HS-5 (cell line): ENCODE measurements at places on chromosomes 1 and 21.

- DNase-seq, result no peak
Measured at GRCh38 chr1:223010582-223011504, 132.2 kb downstream of the TLR5 start.

DNA sequence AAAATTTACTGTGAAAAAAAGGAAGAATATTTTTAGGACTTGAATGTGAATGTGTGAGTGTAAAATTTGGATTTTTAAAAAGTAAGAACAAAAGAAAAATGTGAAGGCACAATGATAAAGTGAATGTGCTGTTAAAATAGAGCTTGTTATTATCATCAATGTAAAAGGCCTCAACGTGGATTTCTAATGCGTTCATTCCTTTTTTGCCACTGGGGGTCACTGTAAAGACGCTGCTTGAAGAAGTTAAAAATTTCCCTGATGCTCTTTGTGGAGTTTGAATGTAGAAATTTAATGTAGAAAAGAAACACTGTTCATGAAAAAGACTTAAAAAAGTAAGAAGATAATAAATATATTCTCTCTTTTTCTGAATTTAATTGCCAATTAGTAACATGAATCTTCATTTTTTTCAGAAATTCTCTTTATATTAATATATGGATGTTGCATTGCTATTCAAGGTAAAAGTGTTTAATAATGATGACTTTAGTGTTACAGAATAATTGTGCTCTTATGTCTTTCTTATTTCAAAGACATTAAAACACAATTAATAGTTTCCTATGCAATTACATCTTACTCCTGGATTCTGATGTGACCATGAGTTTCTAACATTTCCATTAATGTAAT is 161.5 kb downstream of the DNM3 start:
- no peak for DNase-seq

- peak; percentile 24 for DNase-seq
Measured at GRCh38 chr21:32329776-32330175, 31.1 kb downstream of the MRAP start.

DNA sequence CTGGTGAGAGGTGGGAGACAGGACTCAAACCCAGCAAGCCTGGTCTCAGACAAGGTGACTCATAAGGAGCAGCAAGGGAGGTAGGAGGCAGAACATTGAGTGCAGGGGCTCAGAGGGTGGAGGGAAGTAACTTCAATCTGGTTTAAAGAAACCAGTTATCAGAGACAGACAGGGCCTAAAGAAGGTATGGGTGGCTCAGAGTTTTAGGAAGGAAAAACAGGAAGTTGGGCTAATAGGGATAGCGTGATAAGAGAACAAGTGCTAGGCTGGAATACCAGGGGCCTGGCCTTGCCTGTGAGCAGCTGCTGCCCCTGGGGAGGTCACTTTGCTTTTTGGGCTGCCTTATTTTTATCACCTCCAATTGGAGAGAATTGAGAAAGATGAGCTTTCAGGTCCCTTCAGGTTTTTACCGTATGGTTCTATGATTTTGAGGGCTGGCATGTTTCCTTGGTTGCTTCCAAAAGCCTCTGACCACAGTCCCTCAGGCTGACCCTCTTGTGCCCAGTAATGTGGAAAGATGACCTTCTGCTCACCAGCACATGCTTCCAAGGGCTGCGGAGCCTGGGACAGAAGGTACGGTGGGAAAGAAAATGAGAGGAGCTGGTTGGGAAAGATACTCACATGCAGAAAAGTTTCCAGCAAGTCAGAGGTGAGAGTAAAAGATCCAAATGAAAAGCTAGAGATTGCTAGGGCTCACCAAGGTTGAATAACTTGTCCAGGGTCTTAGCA is 77.0 kb downstream of the DDR2 start:
- DNase-seq, result no peak

GRCh38 chr1:156933136-156933535 is 12.7 kb downstream of the LRRC71 start:
- no peak for DNase-seq

DNA sequence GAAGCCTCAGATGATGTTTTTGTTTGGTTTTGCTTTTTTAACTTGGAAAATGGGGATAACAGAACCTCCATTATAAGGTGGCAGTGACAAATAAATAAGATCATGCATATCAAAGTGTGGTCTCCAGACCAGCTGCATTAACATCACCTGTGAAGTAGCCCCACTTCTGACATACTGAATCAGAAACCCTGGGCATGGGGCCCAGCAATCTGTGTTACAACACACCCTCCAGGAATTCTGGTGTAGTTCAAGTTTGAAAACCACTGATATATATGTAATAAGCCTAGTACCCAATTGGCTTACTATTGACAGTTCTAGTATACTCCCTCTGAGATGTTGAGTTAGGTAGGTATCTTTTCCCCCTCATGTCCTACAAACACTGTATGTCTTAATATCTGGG is 24.1 kb upstream of the RNF19B start:
- DNase-seq, result no peak

- no peak for DNase-seq
Measured at GRCh38 chr1:184648160-184648855, 106.3 kb downstream of the EDEM3 start.

- DNase-seq, result peak; percentile 13
Measured at GRCh38 chr1:225652729-225653462, at the start of gene ENAH. TSS of gene ENAH (minus strand) at chr1:225653123. CDS start at chr1:225652690, 433 bp downstream.
